ENCODE measurements at places on chromosomes 16 and 17.

DNA sequence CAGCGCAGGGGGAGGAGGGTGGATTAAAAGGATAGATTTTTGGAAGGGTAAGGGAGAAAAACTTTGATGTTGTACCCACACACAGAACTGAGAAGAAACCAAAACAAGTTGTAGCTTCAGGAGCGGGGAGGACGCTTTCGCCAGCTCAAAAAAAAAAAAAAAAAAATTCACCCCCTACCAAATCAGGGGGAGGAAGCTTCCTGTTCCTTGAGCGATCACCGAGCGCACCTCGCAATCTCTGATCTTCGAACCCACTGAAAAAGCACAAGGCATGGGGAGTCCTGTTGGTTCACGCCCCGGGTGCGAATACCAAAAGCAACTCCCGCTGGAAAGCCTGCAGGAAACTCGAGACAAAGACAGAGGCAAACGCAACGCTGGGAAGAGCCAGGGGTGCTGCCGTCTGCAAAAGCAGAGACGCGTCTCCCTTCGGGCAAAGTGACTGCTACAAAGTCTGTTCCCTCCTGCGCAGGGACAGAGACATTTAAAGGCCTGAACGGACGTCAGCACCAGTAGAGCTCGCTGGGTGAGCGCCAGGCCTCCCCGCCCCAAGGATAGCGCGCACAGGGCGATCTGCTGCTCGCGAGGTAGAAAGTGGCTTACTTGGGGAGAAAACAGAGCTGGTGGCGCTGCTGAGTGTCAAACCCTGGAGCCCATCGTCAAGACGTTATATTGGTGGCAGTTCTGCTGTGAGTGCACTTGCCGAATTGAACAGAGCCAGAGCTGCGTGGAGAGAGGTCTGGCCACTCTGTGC is 190.4 kb downstream of the USP22 start:
- no peak for DNase-seq

GRCh38 chr17:57855391-57856035 is 5.7 kb upstream of the MRPS23 start:
- DNase-seq, result no peak

- peak; percentile 91 for DNase-seq
Observed at GRCh38 chr17:5237541-5238016, 2.9 kb upstream of the SCIMP start.

- no peak for DNase-seq
Observed at GRCh38 chr17:75664099-75664549, 2.8 kb downstream of the RECQL5 start.

- no peak for DNase-seq
Observed at GRCh38 chr17:2179615-2180295, 123.8 kb downstream of the SMG6 start.

- no peak for DNase-seq
Observed at GRCh38 chr17:59899099-59899498, 6.2 kb downstream of the RPS6KB1 start.

GRCh38 chr17:78406396-78406795 is 27.9 kb downstream of the PGS1 start:
- DNase-seq, result no peak

DNA sequence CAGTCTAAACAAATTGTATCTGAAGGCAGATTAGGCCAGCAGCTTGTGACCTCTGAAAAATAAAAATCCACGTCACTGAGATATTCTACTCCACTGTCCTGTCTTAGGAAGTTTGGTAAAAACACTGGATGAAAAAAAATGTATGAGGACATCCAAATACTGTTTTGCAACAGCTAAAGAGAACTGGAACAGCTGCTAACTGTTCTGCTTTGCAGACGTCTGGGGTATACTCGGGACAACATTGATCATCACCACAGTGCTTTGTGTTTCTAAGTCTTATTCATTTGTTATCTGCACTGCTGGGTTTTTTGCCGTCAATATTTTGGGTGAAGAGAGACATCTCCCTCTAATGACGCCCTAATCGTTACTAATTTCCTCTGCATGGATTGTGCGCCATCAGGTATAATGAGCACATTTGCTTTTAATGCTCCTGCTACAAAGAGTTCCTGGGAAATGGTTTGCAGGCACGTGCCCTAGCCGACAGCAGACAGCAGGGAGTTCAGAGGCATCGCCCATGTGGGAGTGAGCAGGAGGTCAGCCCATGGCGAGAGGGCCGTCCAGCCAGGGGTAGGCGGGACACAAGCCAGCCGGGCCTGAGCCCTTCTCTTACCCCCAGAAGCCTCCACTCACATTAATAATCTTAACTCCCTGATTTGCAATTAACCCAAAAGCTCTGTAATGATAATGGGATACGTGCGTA is 87.0 kb downstream of the CBLN1 start:
- no peak for DNase-seq

GRCh38 chr16:59190731-59191130 is 456.6 kb upstream of the GOT2 start:
- DNase-seq, result no peak

DNA sequence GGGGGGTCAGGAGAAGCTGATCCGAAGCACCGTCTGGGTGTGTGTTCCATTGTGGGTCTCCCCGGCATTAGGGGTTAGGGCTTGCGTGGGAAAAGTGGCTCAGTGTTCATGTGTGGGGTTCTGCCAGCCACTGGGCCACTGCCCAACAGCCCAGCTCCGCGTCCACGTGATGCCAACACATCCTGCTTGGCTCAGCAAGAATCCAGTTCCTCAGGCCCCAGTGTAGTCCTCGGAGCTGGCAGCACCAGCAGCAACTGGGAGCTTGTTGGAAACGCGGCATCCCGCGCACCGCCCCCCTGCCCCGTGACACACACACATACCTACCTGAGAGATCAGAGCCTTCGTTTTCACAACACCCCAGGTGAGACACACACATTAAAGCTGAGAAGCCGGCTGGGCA is 18.9 kb downstream of the LGALS9 start:
- DNase-seq, result no peak

DNA sequence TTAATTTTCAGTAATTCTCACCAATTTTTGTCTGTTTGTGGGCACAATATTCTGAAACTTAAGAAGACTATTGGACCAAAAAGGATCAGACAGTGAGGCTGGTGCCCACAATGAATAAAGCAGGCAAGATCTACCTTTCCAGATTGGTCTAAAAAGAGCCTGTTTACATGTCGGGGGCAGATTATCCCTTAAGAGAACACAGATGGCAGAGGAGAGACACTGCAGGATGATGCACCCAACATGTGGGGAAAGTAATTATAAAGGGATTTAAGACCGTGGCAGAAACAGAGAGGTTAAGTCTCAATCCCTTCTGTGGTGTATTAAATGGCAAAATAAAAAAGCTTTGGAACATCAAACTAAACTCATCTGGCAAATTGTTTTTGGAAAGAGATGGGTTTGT is 331.8 kb upstream of the CDH11 start:
- no peak for DNase-seq

GRCh38 chr17:66889480-66890230 is 54.7 kb downstream of the CACNG5 start:
- no peak for DNase-seq

DNA sequence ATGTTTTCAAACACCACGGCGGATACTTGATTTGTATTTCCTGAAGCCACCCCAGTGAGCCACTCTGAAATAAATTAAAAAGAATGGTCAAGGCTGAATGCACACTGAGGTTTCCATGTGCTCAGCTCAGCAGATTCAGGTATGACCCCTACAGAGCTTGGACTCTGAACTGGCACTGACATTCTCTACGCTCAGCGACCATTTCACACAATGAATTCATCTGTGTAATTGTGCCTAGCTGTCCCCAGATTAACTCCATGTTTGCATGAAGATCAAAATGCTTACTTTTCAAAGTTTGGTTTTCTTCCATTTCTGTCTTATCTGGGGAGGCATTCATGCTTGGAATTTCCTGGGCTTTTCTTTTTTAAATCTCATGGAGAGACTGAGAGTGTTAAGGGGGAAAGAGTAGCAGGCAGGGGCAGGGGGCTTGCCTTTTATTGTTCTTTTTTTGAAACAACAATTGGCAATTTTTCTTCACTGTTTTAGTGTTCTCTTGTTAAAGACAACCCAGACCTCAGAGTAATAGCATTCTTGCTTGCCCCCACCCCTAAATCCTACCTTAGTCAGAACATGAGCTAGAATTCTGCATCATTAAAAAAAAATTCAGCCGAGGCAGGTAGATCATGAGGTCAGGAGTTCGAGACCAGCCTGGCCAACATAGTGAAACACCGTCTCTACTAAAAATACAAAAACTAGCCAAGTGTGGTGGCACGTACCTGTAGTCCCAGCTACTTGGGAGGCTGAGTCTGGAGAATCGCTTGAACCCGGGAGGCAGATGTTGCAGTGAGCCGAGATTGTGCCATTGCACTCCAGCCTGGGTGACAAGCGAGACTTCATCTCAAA is 85.5 kb upstream of the HNF1B start:
- DNase-seq, result no peak

DNA sequence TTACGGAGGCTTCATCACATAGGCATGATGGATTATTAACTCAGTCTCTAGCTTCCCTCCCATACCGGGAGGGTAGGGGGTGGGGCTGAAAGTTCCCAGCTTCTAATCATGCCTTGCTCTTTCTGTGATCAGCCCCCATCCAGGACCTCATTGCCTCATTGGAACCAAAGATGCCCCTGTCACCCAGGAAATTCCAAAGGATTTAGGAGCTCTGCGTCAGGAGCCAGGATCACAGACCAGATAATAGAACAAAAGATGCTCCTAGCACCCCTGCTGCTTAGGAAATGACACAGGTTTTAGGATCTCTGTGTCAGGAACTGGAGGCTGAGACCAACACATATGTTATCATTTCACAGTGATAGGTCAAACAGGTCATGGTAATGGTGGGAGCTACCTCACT is 9.7 kb downstream of the USB1 start:
- no peak for DNase-seq

DNA sequence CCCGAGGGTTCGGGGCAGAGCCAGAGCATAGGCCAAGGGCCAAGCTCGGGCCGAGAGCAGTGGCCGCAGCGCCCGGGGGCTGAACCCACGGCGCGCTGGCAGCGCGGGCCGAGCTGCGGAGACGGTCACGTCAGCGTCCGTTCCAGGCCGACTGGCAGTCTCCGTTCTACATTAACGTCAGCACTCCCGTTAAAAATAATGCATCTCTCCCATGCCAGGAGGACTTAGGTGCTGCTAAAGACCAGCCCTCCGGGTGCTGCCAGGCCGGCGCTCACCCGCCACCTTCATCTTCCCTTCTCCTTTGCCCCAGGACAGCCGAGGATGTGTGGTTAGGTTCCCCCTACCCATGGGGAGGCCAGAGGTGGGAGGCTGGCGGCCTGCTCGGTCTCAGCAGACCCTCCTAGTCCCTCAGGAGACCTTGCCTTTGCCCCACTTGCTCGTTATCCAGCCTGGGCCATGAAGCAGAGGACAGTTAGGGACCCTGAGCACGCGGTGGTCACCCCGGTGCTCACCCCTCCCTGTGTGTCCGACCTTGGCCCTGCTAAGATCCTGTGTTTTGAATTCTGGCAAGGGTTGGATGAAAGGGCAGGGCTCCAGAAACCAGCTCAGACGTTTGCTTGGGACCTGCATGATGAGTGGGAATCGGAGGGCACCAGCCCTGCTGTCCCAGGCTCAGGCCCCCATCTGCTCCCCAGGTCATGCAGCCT is 572 bp downstream of the MPG start:
- no peak for DNase-seq

GRCh38 chr17:31629696-31630470 is 229.2 kb downstream of the COPRS start:
- DNase-seq, result no peak

DNA sequence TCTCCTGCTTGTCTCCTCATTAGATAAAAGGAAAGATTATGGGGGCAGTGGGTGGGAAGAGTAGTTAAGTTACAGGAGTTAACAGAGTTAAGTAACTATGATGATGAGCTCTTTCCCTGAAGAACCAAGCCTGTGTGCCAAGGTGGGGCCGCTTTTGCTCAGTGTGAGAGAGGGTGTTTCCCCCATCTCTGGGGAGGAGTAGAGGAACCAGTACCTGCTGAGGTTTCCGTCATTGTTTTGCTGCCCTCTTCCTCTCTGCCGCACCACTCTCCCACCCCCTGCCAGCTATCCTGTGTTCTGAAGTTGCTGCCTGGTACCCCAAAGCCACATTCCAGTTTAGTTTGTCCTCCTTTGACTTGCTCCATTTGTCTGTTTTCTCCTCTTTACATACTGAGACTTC is 20.8 kb upstream of the KRT10 start:
- DNase-seq, result no peak

DNA sequence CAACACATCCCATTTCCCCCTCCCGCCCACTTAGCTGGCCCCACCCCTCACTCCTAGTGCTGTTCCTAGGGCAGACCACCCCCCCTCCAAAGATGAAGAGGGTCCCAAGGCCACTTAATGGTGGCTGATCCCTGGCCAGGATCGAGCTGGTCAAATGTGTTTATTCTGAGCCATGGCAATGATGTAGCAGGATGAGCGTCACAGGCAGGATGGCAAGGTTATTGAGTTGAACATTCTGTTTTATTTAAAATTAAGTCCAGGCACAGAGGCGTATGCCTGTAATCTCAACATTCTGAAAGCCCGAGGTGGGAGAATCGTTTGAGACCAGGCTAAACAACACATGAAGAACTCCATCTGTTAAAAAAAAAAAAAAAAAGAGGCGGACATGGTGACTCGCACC is 12.2 kb downstream of the ZNF423 start:
- no peak for DNase-seq

- DNase-seq, result peak; percentile 96
Observed at GRCh38 chr16:86554917-86555703, at the start of gene MTHFSD. MTHFSD (minus strand) TSS chr16:86555235; CDS start chr16:86555184, 51 bp downstream.

- no peak for DNase-seq
Observed at GRCh38 chr17:22514315-22514714, 822.0 kb downstream of the KCNJ18 start.

GRCh38 chr16:62870554-62870953 is 834.3 kb upstream of the CDH8 start:
- no peak for DNase-seq

- DNase-seq, result no peak
Observed at GRCh38 chr16:72739577-72739976, 308.4 kb downstream of the ZFHX3 start.

DNA sequence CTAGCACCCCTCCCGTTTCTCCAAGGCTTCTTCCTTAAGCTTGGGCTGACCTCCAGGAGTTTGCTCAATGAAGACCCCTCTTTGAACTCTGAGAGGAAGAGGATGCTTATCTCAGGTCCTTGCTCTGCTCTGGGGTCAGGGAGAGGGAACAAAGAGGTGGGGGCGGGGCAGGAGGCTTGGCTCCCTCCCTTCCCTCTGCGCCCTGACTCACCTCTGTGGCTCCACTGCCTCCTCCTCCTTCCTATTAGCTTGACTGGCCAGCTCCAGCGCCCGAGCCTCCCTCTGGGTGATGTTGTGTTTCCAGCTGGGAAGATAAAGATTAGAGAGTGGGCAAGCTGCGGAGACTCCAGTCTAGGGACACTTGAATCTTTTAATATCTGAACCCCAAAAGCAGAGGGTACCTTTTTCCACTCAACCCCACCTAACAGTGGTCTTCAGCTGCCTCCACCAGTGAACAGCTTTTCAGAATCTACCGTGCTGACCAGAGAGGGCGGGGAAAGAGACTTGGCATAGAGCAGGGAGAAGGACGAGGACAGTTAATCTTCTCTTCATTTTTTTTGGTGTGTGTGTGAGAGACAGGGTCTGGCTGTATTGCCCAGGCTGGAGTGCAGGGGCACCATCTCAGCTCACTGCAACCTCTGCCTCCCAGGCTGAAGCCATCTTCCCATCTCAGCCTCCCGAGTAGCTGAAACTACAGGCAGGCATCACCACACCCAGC is 6.7 kb downstream of the GIP start:
- DNase-seq, result no peak

- peak; percentile 38 for DNase-seq
Observed at GRCh38 chr17:68599091-68599490, 2.1 kb downstream of the FAM20A start.

GRCh38 chr16:4535627-4536108 is 2.9 kb downstream of the CDIP1 start:
- DNase-seq, result no peak

All from inflammatory macrophage treated with lipopolysaccharide for 1 hour (primary cell).